ENCODE measurements at places on chromosomes 5 and 9.

GRCh38 chr9:659286-659685 lies 182.2 kb upstream of the DMRT1 start:
- no peak for DNase-seq

GRCh38 chr9:74281674-74282073 lies 215.5 kb upstream of the RORB start:
- DNase-seq, result no peak

DNA sequence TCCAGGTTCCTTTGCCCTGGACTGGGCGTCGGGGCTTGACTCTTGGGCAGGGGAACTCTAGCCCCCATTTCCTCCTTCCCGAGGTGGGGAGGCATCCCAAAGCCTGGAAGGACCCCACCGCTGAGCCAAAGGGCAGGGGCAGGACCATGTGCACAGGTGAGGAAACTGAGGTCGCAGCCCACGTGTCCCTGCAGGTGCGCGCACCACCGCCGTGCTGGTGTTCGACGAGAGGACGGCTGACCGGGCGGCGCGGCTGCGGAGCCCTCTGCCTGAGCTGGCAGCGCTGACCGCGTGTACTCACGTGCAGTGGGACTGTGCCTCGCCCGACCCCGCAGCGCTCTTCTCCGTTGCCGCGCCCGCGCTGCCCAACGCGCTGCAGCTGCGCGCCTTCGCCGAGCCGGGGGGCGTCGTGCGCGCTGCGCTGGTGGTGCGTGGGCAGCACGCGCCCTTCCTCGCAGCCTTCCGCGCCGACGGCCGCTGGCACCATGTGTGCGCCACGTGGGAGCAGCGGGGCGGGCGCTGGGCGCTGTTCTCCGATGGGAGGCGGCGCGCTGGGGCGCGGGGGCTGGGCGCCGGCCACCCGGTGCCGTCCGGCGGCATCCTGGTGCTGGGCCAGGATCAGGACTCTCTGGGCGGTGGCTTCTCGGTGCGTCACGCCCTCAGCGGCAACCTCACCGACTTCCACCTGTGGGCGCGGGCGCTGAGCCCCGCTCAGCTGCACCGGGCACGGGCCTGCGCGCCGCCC lies 2.8 kb downstream of the ADGRD2 start:
- DNase-seq, result no peak

- no peak for DNase-seq
Observed at GRCh38 chr5:30194595-30194994, 998.9 kb upstream of the CDH6 start.

- no peak for DNase-seq
Observed at GRCh38 chr5:68554571-68555279, 339.2 kb downstream of the PIK3R1 start.

DNA sequence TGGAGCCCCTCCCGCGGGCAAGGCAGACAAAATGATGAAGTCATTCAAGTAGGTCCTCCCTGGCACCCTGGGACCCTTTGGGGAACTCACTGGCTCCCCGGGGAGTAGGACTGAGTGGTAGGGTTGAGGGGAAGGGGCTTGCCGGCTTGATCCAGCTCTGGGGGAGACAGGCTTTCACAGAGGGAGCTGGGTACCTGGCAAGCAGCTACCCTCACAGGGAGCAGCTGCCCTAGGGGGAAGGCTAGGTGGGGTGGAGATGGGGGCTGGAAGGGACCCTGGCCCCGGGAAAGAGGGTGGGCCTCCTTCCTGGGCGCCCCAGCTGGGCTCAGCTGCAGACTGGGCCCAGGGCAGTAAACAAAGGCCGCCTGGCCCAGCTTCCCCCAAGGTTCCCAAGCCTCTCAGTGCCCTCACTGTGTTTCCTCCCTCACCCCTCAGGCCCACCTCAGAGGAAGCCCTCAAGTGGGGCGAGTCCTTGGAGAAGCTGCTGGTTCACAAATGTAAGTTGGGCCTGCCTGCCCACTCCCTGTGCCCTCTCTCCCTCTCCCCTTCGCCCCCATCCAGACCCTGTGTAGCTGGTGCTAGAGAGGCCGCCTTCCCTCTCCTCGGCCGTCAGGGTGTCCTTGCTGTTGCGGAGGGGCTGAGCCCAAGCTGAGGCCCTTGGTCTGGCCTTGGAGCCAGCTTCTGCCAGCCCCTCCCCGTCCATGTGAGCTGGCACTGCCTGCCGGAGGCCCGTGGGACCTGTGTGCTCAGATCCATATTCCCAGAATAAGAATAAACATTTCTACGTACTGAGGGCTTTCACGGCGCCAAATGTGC lies 131.2 kb downstream of the RGS3 start:
- DNase-seq, result no peak

- DNase-seq, result peak; percentile 57
Observed at GRCh38 chr9:16870596-16871335, at the start of gene BNC2. Gene BNC2 (minus strand): TSS chr9:16870670. CDS start chr9:16870648, 22 bp downstream.
